Fibroblast of skin of left quadriceps (primary cell): ENCODE measurements at places on chromosomes 7 and 10.

- DNase-seq, result no peak
Measured at GRCh38 chr10:12726971-12727831, 274.3 kb downstream of the CCDC3 start.

DNA sequence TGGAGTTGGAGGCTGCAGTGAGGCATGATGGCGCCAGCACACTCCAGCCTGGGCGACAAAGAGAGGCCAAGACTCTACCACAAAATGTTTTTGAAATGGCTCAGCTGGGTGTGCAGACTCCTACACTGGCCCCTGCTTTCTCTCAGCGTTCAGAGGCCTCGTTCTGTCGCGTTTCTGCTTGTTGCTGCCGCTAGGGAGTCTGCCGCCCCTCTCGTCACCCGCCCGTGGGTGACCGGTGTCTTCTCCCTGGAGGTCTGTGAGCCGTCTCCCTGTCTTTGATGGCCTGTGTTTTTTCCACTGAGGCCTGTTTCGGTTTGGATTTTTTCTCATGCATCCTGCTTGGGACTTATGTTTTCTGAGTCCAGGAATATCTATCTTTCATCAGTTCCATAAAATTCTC, 23.6 kb upstream of the UNCX start:
- no peak for DNase-seq

DNA sequence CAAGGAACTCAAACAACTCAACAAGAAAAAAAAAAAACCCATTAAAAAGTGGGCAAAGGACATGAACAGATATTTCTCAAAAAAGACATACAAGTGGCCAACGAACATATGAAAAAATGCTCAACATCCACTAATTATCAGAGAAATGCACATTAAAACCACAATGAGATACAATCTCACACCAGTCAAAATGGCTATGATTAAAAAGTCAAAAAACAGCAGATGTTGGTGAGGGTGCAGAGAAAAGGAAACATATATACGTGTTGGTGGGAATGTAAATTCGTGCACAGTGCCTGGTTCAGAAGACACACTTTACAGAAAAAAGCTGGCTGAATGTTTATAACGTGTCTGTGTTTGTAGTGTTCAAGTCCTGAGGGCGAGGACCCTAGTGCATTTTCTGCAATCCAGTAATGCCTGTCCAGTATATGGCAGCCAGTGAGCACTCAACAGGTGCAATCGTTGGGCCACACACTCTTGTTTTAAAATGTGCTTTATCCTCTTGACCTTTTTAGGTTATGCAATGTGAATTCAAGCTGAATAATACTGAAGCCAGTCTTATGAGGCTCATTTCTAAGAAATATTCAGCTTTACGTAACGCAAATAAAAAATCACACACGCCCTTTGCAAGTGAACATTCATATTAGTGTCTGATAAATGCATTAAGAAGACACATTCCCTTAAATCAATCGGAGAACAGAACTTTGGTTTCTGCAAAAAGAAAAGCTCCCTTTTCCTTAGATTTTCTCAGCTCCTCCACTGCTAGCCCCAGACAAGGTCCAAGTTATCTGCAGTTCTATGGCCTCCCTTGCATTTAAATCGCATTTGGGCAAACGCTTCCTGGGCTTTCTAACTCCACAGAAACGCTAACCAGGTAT, 813 bp upstream of the MTURN start:
- no peak for DNase-seq

DNA sequence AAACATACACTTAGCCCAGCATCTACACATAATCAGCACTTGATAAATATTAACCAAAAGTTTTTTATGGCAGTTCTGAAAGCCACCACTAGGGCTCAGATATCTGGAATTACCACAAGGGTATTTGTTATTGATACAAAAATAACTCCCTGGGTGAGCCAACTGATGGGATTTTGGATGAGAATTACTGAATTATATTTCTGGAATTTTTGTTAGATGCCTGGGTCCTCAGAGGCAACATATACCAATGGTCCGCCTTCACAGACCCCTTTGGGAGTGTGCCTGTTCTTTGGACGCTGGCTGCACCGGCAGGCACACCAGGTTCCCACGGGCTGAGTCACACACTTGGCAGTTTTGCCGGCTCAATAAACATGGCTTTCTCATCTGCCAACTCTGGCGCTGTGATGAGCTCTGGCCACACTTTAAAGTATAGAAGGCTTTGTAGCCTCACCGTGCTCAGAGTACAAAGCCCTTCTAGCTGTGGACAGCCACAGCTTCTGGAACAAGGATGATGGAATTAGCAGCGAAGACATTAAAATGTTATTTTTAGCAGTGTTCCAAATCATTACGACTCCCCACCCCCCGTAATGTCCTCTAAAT, 24.5 kb upstream of the EEPD1 start:
- DNase-seq, result peak; percentile 39

DNA sequence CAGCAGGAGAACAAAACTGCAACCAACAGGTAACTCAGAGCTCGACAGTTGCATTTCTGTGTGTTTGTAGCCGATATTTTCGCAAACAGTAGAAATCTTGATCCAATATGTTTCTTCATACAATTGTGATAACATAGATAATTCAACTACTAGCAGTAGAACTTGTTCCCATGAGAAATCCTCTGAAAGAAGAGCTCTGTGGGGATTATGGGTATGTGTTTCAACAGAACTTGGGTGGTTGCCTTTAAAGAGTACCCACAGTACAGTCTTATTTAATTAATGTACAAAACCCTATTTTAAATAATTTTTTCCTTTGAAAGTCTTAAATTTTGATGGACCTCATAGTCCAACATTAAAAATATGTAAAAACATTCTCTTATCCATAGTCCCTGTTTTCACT, 266.1 kb downstream of the PARD3 start:
- no peak for DNase-seq

- no peak for DNase-seq
Measured at GRCh38 chr10:131063311-131063710, 248.2 kb downstream of the TCERG1L start.

- DNase-seq, result no peak
Measured at GRCh38 chr10:79270466-79271246, 76.6 kb upstream of the PPIF start.

DNA sequence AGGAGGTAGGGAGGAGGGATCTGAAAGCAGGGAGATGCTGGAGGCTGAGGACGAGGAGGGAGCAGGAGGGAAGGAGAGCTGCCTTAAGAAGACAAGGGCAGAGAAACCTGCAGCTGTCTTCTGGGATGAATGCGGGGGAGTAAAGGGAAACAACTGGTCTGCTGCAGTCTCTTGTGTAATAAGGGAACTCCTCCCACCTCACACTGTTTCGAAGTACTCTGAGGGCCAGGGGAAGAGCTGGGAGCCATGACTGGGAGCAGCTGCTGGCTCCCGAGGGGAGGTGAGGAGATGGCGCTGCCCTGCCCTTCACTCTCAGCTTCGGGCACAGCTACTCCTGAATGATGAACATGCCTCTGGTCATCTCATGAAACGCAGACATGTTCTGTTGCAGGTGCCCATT, 65.1 kb downstream of the CLEC2L start:
- no peak for DNase-seq

DNA sequence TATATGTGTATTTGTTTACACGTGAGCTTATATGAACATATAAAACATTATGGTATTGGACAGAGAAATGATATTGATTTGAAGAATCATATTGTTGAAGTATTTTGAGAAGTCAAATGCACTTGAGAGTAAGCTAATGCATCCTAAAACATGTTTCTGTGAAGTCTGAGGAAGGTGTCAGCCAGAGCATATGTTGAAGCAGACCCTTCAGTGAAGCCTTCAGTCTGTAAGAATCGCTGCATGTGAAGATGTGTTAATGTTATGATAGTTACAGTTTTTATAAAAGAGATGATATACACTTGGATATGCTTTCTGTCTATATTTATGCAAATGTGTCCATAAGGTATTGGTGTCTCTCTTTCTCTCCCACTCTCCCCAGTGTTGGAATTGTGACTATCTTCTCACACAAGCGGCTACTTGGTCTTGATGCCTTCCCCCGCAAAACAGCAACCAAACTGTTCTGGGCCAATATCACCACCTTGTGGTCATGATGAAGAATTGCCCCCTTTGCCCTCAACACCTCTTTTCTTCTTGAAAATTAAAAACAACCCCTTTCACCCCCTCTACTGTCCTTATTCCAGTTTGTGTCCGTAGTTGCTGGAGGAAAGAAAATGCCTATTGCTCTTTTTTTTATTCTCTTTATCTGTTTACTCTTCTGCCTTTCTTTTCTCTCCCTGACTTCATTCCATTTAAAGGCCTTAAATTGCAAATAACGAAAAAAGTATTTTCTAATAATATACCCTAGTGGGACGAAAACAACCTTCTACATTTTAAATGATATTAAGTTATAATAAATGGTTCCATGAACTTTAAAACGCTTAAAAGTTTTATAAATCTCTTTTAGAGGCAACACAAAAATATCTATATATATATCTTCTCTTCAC, 64.9 kb downstream of the IKZF1 start:
- DNase-seq, result no peak

- DNase-seq, result no peak
Measured at GRCh38 chr7:12228024-12228423, 16.9 kb downstream of the TMEM106B start.

DNA sequence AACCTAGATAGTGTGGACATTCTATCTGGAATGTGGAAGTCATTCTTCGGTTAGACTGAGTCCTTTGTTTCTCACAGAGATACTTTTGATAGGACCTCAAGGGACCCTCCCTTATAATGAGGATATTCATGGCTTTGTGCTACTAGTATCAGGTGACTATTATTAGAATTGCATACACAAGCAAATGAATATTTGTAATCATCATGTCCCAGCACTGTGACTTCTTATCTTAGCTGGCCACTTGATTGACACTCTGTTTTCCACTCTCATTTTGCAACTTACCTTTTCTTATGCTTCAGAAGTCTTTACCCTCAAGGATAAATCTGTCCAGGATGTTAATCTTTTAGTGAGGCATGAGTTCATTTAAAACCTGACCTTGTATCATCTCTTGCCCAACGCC, 268.2 kb upstream of the FZD1 start:
- DNase-seq, result no peak

DNA sequence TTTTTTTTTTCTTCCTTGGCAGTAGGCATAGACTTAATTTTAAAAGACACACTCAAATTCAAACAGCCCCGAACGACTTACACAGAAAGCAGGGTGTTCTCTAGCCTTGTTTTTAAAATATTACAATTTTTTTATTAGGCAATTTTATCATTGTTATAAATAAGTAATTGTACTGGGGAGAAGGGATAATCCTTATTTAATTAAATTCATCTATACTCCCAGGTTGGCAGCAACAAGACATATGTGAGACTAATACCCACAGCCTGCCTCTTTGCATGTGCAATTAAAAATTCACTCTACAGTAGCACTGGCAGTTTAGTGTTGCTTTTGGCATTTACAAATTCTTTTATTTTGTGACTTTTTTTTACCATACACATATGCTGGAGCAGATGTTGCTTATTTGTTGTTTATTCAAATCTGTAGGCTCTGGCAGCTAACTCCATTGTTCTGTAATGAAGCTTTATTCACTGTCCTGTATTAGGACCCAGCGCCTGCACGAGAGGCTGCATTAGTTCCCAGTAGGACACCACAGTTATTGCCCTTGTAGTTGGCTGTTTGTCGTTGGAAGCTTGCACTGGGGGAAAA, 84.9 kb upstream of the PPP1R17 start:
- DNase-seq, result no peak

- no peak for DNase-seq
Measured at GRCh38 chr7:151891182-151891581, 14.3 kb upstream of the PRKAG2 start.

DNA sequence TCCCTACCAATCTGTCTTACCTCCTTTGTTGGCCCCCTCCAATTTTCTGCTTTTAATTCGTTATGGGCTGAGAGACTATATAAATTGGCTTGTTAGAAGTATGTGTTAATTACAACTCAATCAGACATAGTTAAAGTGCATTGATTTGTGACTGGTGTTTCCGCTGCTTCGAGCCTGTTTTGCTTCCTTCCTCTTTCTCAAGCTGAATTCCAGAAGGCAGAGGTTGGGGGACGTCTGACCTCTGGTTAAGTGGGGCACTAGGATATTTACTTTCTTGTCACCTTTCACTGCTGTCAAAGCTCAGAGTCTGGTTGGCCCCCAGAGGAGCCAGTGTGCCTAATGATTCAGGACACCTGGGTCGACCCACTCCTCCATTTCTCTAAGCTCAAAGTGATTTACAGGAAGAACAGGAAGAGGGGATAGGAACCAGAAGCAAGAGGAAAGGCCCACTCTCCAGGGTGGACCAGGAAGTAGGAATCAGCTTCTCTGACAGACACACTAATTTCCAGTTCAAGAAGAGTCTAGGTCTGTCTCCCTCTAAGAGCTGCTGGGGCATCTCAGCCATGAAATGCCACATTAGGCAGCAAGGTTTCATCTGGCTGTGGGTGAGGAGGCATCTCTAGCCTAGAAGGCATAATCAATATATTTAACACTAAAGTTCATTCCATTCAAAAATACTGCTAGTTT, 397.2 kb upstream of the NPVF start:
- DNase-seq, result no peak

GRCh38 chr10:53699684-53700083, 927.1 kb upstream of the MBL2 start:
- no peak for DNase-seq

- DNase-seq, result no peak
Measured at GRCh38 chr10:29748109-29748650, 113.4 kb upstream of the SVIL start.

GRCh38 chr10:354901-355617, 219.8 kb downstream of the ZMYND11 start:
- DNase-seq, result no peak

DNA sequence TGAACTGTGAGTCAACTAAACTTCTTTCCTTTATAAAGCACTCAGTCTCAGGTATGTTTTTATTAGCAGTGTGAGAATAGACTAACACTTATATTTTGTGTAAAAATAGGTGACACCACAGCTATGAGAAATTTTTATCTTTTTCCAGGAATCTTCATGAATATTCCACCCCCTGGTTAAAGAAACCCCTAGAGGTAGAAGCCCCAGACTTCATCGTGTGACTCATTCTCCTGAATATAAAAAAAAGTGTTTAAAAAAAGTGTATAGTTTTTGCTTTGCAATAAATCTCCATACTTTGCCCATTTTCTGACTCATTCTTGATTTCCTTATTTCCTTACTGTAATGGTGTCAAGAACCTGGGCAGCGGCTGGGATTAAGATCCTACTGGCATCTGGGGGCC, 667.6 kb upstream of the CELF2 start:
- no peak for DNase-seq

- no peak for DNase-seq
Measured at GRCh38 chr10:129839285-129840195, 124.5 kb downstream of the EBF3 start.

- no peak for DNase-seq
Measured at GRCh38 chr10:97734021-97734420, 2.9 kb upstream of the ZFYVE27 start.

GRCh38 chr10:78433766-78434535, 400.3 kb downstream of the RPS24 start:
- DNase-seq, result no peak

DNA sequence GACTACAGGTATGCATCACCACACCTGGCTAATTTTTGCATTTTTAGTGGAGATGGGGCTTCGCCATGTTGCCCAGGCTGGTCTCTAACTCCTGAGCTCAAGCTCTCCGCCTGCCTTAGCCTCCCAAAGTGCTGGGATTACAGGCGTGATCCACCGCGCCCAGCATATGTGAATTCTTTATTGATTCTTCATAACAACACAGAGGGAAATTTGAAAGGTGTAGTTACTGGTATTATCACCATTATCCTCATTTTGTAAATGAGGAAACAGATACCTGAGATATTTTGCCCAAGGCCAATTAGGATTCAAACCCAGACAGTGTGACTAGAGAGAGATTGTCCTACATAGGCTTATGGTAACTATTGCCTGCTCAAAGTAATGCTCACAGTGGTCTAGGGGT, 22.6 kb downstream of the TCF7L2 start:
- no peak for DNase-seq

GRCh38 chr7:51085034-51085692, 231.4 kb downstream of the COBL start:
- DNase-seq, result no peak
